ENCODE measurements at places on chromosomes 12 and 14. TPM values are rescaled to one million over a fixed set of nuclear protein-coding genes. Genes with fewer than 3 reads are reported as not detected.

GRCh38 chr14:97298736-97299135, 501.6 kb downstream of the VRK1 start:
- H3K4me3 ChIP-seq: no peak overlapping the region
- DNase-seq: no peak
- no peaks in the 10 kb centered on the region for H3K36me3 ChIP-seq
- no peak overlapping the region for H3K27ac ChIP-seq
- H3K4me1 ChIP-seq: peaks cover 6% of the 10 kb centered on the region
- peaks cover 4% of the 10 kb centered on the region for H3K27me3 ChIP-seq

DNA sequence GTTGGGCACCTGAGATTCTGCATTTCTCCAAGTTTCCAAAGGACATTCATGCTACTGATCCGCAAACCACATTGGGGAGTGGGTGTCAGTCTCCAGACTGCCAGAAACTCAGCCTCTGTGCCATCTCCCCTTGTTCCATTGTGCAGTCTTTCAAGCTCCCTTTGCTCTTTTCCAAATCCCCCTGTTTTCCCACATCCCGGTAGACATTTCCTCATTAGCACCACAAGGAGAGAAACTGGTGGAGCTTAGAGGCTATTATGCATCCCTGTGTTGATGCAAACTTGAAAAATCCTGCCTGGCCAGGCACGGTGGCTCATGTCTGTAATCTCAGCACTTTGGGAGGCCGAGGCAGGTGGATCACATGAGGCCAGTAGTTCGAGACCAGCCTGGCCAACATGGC, 10.7 kb downstream of the CCDC63 start:
- H3K36me3 ChIP-seq: no peaks in the 10 kb centered on the region
- no peak overlapping the region for H3K4me3 ChIP-seq
- H3K4me1 ChIP-seq: peaks cover 2% of the 10 kb centered on the region

DNA sequence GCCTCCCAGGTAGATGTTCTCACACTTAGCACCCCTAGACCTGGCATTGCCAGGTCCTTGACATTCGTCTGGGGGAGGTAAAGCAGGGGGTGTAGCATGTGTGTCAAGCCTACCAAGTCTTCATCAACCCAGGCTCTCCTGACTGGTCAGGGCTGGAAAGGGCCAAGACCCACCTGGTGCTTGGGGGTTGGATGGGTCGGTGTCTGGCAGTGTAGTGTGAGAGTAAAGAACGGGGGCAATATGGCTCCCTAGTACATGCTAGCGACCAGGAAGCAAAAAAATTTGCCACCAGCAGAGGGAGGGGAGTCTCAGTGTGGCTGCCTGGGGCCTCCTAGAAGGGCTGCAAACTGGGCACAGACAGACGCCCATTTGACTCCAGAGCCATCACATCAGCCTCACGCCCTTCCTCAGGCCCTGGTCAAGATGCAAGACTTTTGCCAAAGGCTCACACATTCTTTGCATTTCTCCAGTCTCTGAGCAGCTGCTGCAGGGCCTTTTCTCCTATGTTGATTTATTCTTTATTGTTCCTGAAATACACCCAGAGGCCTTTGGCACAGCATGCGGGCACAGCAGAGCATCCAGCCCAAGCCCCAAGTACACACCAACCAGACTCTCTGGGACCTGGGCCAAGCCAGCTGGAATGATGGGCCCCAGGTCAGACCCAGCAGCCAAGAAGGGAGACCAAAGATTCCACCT, 38.3 kb upstream of the PNMA1 start:
- peak; percentile 50 for DNase-seq
- peaks cover 95% of the 10 kb centered on the region for H3K4me1 ChIP-seq
- no peaks in the 10 kb centered on the region for H3K27me3 ChIP-seq
- H3K27ac ChIP-seq: peak overlapping the region; percentile 95
- peak overlapping the region; percentile 48 for H3K4me3 ChIP-seq

GRCh38 chr14:39005044-39005880, 97.8 kb downstream of the SEC23A start:
- no peak overlapping the region for H3K4me3 ChIP-seq
- H3K27me3 ChIP-seq: peaks cover 5% of the 10 kb centered on the region
- H3K27ac ChIP-seq: no peak overlapping the region
- H3K4me1 ChIP-seq: no peaks in the 10 kb centered on the region

DNA sequence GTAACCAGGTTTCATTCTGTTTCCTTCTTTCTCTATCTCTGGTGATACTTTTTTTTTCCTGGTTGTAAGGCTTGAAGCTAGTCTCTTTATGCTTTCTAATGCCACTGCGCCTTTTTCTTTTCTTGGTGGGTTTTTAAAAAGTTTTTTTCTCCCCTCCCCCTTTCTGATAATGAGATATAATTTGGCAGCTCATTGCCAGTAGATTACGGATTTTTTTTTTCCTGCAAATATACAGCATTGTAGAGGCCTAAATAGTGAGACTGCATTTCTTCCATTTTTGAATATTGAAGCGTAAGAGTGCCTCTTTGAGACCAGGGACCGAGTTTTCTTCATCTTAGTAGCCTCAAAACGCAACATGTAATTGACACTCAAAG, 1.1 kb downstream of the PAPOLA start:
- H3K36me3 ChIP-seq: peaks cover 29% of the 10 kb centered on the region
- peaks cover 2% of the 10 kb centered on the region for H3K27me3 ChIP-seq
- H3K27ac ChIP-seq: peak overlapping the region; percentile 91
- DNase-seq: no peak
- peaks cover 42% of the 10 kb centered on the region for H3K4me1 ChIP-seq

- H3K4me3 ChIP-seq: no peak overlapping the region
- no peak overlapping the region for H3K27ac ChIP-seq
- DNase-seq: no peak
- H3K36me3 ChIP-seq: peaks cover 6% of the 10 kb centered on the region
- peaks cover 1% of the 10 kb centered on the region for H3K27me3 ChIP-seq
Measured at GRCh38 chr14:104405360-104406226, 174.0 kb upstream of the C14orf180 start.

GRCh38 chr12:6376079-6376869, 911 bp upstream of the SCNN1A start:
- H3K36me3 ChIP-seq: no peaks in the 10 kb centered on the region
- peak; percentile 22 for DNase-seq
- peaks cover 2% of the 10 kb centered on the region for H3K27me3 ChIP-seq

DNA sequence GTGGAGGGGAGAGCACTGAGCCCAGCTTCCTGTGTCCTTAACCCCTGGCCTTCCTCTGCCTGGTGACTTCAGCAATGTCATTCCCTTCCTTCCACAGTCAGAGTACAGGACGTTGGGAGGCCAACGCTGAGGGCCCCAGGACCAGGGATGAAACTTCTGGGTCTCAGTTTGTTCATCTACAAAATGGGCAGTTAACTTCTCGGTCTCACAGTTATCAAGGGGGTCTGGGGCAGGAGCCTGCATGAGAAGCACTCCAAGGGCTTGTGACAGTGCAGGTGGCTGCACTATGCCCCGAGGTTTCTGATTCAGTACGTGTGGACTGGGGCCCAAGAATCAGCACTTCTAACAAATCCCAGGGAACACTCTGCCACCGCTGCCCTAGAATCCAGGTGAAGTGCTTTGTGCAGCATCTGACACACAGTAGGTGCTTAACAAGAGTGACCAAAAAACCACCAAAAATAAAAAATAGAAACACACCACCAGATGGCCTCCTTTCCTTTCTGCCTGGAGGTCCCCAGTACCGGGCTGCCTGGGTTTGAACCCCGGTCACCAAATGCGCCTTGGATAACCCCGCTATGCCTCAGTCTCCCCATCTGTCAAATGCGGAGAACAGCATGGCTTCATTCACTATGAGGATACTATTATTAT, 80.4 kb downstream of the RFLNA start:
- peaks cover 9% of the 10 kb centered on the region for H3K36me3 ChIP-seq
- DNase-seq: no peak
- no peaks in the 10 kb centered on the region for H3K4me1 ChIP-seq
- H3K4me3 ChIP-seq: no peak overlapping the region

- no peak for DNase-seq
- H3K4me1 ChIP-seq: no peaks in the 10 kb centered on the region
- H3K27me3 ChIP-seq: peaks cover 1% of the 10 kb centered on the region
Measured at GRCh38 chr12:21910657-21911056, 30.6 kb downstream of the ABCC9 start.

The SRRM4 gene
- not detected for total RNA-seq

The KRT73 gene
- 0.19 TPM for total RNA-seq

DNA sequence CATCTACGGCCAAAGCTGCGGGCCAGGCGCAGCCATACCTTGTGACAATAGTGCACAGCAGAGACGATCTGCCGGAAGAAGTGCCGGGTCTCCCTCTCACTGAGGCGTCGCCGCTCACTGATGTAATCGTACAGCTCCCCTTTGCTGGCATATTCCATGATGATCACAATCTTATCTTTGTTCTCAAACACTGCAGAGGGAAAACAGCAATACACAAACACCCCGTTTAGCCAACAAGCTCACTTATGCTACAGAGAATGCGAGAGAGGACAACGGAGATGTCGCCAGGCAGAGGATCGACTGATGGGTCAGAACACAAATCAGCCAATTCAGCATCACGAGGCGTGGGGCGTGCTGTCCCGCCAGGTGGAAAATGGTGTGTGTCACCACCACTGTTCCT, 52.1 kb downstream of the NUAK1 start:
- H3K27ac ChIP-seq: no peak overlapping the region
- DNase-seq: no peak
- H3K36me3 ChIP-seq: no peaks in the 10 kb centered on the region
- H3K27me3 ChIP-seq: peaks cover 20% of the 10 kb centered on the region
- H3K4me1 ChIP-seq: no peaks in the 10 kb centered on the region

The SENP1 gene
- total RNA-seq: 37.7 TPM

The AICDA gene
- total RNA-seq: not detected

The LYZ gene
- not detected for total RNA-seq

DNA sequence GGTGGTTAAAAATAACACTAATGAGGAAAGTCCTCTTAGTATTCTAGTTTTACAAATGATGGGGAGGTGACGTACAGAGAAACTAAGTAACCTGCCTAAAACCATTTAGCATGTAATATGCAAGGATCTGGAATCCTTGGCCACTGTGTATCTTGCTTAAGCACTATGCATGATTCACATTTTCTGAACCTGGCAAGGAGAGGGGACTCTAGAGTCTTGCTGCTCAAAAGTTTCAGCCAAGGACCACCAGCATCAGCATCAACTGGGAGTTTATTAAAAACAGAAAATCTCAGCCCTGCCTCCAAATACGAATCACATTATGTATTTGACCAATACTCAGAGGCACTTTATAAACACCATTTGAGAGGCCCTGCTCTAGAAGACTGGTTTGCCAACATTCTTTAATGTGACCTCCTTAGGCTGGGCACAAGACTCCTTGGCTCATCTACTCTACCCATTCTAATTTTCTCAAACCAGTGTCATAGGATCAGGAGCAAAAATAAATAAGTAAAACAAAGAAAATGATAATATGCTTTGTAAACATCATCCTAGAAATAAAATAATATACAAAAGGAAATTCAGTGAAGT, 52.9 kb downstream of the ABCC9 start:
- no peak overlapping the region for H3K4me3 ChIP-seq
- no peaks in the 10 kb centered on the region for H3K36me3 ChIP-seq
- H3K27ac ChIP-seq: no peak overlapping the region
- H3K4me1 ChIP-seq: no peaks in the 10 kb centered on the region

DNA sequence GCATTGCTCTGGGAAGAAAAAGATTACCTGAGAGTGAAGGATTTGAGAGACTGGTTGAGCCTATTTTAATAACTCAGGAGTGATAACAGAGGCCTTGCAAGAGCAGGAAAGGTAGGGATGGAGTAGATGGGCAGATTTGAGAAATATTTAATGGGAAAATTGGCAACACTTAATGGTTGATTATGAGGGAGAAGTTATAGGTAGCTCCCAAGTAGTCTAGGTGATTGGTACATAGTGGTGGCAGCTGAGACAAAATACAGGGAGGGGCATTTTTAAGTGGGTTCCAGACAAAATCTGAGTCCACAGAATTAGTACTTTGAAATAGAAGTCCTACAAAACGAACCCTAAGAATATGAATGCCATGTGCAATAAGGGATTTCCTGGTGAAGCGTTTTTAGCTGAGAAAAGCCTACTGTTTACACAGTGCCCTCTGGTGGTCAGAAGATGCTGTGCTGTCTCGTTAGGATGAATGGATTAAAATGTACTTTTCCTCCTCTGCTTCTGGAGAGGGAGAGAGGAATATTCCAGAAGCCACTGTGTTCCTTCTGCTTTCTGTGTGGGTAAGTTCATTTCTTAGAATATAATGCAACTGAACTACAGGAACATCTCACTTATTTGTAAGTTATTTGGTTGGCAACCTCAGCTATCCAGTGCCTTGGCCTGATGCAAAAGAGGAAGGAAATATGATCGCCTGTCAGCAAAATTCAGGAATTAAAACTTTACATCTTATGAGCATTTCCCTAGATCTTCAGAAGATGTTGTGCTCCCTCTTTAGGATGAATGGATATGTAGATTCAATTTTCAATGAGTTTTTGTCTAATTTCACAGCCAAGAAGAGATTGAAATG, 6.5 kb downstream of the ZBTB1 start:
- peak overlapping the region; percentile 78 for H3K27ac ChIP-seq
- peak overlapping the region; percentile 50 for H3K4me3 ChIP-seq
- DNase-seq: peak; percentile 74
- no peaks in the 10 kb centered on the region for H3K27me3 ChIP-seq
- H3K4me1 ChIP-seq: peaks cover 70% of the 10 kb centered on the region

The CCDC85C gene
- 12.3 TPM for total RNA-seq

The CCND2 gene
- 255 TPM for total RNA-seq

DNA sequence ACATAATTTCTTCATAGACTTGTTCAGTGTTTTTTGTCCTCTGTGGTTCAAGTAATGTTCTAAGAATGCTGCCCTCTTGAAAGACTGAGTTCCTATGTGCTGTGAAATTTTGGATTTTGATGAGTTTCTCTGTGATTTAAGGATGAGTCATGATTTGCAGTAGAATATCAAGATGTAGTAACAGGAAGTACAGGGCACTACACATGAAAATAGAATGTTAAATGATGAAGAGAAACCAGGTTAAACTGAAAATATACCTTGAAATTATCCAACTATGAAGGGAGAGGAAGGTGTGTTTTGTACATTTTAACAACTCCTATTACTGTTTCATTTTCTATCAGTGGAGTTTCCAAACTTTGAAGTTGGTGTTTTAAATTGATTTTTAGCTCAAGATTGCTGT, 4.8 kb downstream of the ELK3 start:
- no peak for DNase-seq
- H3K4me3 ChIP-seq: peak overlapping the region; percentile 31
- H3K27me3 ChIP-seq: no peaks in the 10 kb centered on the region

GRCh38 chr12:52395761-52396434, 10.2 kb downstream of the KRT82 start:
- no peak overlapping the region for H3K27ac ChIP-seq
- peak; percentile 18 for DNase-seq
- H3K36me3 ChIP-seq: no peaks in the 10 kb centered on the region
- peaks cover 4% of the 10 kb centered on the region for H3K27me3 ChIP-seq
- peaks cover 2% of the 10 kb centered on the region for H3K4me1 ChIP-seq
- no peak overlapping the region for H3K4me3 ChIP-seq

The DAD1 gene
- total RNA-seq: 292 TPM

GRCh38 chr12:104216521-104216924, 944 bp downstream of the TXNRD1 start:
- peak overlapping the region; percentile 9 for H3K27ac ChIP-seq
- peaks cover 43% of the 10 kb centered on the region for H3K4me1 ChIP-seq
- DNase-seq: no peak
- peaks cover 2% of the 10 kb centered on the region for H3K27me3 ChIP-seq
- no peaks in the 10 kb centered on the region for H3K36me3 ChIP-seq

- peaks cover under 1% of the 10 kb centered on the region for H3K36me3 ChIP-seq
- no peak overlapping the region for H3K4me3 ChIP-seq
- DNase-seq: no peak
- no peaks in the 10 kb centered on the region for H3K27me3 ChIP-seq
- no peak overlapping the region for H3K27ac ChIP-seq
Measured at GRCh38 chr12:48961331-48961730, 4.0 kb upstream of the ARF3 start.

The SIX1 gene
- not detected for total RNA-seq

The SERPINA10 gene
- not detected for total RNA-seq

The WSCD2 gene
- not detected for total RNA-seq

GRCh38 chr14:63650256-63650952, 8.7 kb upstream of the WDR89 start:
- peak overlapping the region; percentile 93 for H3K27ac ChIP-seq
- H3K4me3 ChIP-seq: peak overlapping the region; percentile 46
- no peaks in the 10 kb centered on the region for H3K27me3 ChIP-seq
- peak; percentile 75 for DNase-seq
- H3K36me3 ChIP-seq: no peaks in the 10 kb centered on the region

All from activated CD4-positive, alpha-beta memory T cell treated with anti-CD3 and anti-CD28 coated beads for 36 hours (primary cell).